ENCODE measurements at places on chromosomes 16 and 17.

DNA sequence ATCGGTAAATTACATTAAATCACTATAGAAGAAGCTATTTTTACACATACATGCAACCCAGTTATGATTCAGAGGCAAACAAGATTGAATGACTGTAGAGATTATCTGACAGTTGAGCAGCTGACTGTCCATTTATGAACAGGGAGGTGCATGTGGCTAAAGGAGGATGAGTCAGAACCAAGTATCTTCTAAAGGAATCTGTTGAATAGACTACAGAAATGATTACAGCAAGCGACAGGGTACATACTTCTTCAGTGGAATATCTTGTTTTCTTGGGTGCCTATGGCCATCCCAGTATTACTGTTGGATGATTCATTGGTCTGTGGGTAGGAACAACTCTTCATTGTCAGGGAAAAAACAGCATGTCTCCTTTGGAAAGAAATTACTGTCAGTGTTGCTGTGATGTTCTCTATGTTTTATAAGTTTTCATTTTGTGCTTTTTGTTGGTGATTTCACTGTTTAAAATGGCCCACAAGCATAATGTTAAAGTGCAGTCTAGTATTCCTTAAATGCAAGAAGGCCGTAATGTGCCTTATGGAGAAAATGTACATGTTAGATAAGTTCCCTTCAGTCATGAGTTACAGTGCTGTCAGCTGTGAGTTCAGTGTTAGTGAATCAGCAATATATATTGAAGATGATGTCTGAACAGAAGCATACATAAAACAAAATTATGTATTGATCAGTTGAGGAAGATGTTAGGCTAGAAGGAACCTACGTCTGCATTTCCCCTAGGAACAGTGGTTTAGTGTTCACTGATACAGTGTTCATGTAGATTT is 27.0 kb downstream of the CBFB start:
- peak; percentile 42 for DNase-seq

- DNase-seq: peak; percentile 62
Measured at GRCh38 chr17:55540414-55541091, 29.3 kb upstream of the SMIM36 start.

- peak; percentile 26 for DNase-seq
Measured at GRCh38 chr16:73122604-73123391, 74.9 kb upstream of the ZFHX3 start.

- no peak for DNase-seq
Measured at GRCh38 chr17:7806587-7806986, 27.4 kb upstream of the KDM6B start.

DNA sequence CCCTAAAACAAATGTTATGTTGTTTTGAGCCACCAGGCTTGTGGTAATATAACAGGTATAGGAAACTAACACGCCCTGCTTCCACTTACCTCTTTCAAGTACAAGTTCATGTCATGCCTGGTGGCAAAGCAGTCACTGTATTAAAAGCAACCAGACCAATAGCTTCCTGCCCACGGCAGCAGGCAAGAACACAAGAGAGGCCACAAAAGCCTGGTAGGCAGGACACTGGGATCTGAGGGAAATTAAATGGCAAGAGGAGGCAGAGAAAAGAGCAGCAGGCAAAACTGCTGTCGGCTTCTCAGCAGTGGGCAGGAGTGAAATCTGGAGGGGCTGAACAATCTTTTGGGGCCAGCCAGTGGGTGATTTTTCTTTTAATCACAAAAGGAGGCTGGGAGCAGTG is 2.2 kb downstream of the CYTH1 start:
- peak; percentile 28 for DNase-seq

- no peak for DNase-seq
Measured at GRCh38 chr17:82882715-82883418, 43.0 kb upstream of the ZNF750 start.

DNA sequence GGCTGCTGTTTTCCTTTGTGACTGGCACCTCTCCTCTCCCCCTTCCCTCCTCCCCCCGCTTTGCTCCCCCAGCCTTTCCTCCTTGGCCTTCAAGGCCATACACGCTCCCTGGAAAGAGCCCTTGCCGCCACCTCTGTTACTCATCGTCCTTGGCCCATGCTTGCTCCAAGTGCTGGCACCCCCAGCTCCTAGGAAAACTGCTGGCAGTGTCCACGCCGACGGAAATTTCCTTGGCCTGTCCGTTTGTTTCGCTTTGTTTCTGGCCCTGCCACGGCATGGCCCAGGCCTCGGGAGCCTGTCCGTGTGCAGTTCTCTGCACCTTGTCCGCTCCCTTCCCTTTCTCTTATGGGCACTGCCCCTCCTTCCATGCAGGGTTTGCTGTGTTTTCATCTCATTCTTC is 18.0 kb downstream of the CA5A start:
- no peak for DNase-seq

DNA sequence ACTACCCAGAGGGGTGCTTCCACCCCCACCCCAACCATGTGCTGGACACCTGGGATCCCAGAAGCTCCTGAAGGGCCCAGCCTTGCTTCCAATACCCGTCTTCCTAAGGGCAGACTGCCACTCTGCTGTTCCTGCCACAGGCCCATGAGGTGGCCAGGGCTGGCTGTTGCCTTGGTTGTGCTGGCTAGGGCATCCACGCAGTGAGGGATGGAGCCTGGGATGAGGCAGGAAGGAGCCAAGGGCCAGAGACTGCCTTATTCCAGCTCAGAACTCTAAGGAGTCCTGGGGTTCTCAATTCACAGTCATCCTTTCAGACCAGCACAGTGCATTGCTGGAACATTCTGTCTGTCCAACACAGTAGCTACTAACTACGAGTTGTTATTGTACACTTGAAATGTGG is 37.8 kb downstream of the BCO1 start:
- DNase-seq: no peak

- no peak for DNase-seq
Measured at GRCh38 chr16:25198021-25198420, 18.7 kb upstream of the AQP8 start.

GRCh38 chr16:67176662-67177061 is 6.3 kb downstream of the NOL3 start:
- DNase-seq: no peak

All from dermis blood vessel endothelial cell (primary cell).